ENCODE measurements at places on chromosomes 5 and 9.

- no peak for DNase-seq
These were observed 24.2 kb upstream of the KIF12 start for GRCh38 chr9:114123031-114123977.

GRCh38 chr5:115785381-115786065, 30.9 kb downstream of the CDO1 start:
- DNase-seq = no peak

DNA sequence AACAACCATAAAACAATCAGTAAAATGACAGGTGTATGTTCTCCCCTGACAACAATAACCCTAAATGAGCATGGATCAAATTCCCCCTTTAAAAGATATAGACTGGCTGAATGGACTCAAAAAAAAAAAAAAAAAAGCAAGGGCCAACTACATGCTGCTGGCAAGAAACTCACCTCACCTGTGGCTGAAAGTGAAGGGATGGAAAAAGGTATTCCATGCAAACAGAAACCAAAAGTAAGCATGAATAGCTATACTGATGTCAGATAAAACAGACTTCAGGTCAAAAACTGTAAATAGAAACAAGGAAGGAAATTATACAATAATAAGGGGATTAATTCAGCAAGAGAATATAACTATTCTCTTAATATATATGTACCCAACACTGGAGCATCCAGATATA, 54.2 kb upstream of the SSBP2 start:
- no peak for DNase-seq

- DNase-seq = no peak
These were observed 502.6 kb upstream of the CDH6 start for GRCh38 chr5:30690931-30691330.

- DNase-seq = no peak
These were observed 103.5 kb upstream of the C5orf63 start for GRCh38 chr5:127176769-127177168.

GRCh38 chr9:113585555-113585954, 122.0 kb downstream of the RGS3 start:
- no peak for DNase-seq

DNA sequence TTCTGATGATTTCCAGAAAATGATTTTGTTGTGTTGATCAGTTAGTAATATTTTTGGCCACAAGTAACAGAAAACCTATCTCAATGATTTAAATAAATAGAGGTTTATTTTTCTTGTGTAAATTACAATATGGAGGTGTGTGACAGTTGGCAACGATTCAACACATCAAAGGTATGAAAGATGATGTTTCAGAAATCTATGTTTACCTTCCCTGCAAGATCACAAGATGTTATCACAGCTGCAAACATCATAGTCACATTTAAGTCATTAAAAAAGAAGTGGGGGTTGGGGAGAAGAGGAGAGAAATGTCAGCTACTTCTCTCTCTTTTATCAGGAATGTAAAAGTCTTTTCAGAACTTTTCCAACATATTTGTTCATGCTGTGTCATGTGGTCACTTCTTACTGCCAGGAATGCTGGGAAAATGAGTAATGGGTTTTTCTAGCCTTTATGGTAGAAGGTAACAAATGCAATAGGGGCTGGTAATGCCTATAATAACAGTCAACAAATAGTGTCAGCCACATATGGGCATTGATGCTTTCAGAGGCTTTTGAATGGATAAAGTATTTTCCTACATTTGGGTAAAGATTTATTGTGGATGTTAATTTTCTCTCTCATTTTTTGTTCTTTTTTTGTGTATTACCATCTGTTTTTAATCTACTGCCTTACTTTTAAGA, 742.7 kb downstream of the TLE1 start:
- DNase-seq = no peak

GRCh38 chr9:88593537-88594185, 58.7 kb downstream of the NXNL2 start:
- peak; percentile 57 for DNase-seq

DNA sequence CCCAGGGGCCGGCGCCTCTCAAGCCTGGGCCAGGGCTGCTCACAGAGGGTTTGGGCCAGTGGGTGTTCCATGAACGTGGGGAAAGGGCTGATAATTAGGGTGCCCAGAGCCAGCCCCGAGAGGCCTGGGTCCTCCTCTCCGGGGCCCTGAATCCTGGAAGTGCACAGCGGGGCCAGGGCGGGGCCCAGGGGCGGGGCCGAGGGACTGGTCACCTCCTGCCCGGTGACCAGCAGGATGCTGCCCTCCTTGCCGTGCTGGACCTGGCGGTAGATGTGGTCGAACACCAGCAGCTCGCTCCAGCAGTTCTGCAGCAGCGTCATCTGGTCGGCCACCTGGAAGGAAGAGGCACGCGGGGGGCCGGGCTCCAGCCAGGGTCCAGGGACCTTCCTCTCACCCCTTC, 14.4 kb downstream of the NR5A1 start:
- DNase-seq = no peak

DNA sequence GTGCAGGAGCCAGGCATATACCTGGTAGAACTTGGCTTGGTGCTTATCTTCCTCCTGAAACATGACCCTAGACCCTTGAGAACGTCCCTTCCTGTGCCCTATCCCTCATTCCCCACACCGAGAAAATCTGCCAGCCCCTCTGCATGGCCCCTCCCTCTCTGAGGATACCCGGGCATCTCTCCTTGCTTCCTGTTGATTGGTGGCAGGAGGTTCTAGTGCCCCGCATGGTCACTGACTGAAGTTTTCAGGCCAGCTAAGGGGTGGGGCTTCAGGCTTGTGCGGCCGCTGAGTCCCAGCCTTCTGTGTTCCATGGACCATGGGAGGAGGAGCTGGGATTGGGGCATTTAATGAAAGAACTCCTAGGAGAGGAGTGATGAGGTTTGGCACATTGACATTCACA, 22.8 kb downstream of the IGIP start:
- no peak for DNase-seq

GRCh38 chr5:110343616-110344015, 382.9 kb downstream of the TMEM232 start:
- DNase-seq = no peak

DNA sequence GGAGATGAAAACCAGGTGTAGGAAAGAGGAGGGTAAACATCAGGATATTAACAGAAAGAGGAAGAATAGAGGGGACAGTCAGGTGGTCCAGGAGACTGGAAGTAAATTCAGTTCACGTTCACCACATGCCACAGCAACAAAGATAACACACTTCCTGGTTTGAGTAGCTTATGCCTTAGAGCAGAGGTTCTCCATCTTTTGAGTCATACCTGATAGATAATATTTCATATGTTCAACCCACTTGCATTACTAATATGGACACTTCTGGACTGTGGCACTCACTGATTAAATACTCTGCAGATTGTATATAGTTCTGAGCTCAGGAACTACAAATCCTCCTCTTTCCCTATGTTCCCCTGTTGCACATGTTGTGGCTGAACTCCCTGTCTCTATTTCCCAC, 179.9 kb upstream of the NR3C1 start:
- DNase-seq = no peak

GRCh38 chr5:173010021-173010420, 26.4 kb downstream of the ATP6V0E1 start:
- DNase-seq = no peak

- no peak for DNase-seq
These were observed 104.3 kb downstream of the NFIB start for GRCh38 chr9:14209399-14210345.

- DNase-seq = no peak
These were observed 206.0 kb upstream of the WWC1 start for GRCh38 chr5:168085261-168086031.

GRCh38 chr9:33129886-33130881, 37.0 kb downstream of the B4GALT1 start:
- DNase-seq = peak; percentile 76

DNA sequence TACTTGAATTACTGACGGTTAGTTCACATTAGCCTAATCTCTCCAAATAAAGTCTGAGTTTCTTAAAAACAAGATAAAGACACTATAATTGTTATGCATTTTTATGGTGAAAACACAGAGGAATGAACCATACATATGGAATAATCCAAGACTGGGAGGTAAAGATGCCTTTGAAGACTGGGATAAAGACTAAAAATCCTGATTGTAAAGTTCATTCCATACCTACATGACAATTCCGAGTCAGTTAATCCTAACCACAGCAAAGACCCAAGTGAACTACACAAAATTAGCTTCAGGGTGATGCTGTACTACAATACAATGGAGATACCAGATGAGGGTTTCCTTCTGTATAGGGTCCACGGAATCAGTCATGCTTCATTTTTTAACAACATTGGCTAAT, 6.3 kb downstream of the AP3B1 start:
- DNase-seq = no peak

- no peak for DNase-seq
These were observed 42.3 kb downstream of the PLPP1 start for GRCh38 chr5:55492449-55492848.

GRCh38 chr9:87546704-87547103, 49.0 kb downstream of the DAPK1 start:
- no peak for DNase-seq

GRCh38 chr9:69658987-69659675, 13.0 kb downstream of the APBA1 start:
- DNase-seq = no peak

GRCh38 chr9:88979021-88979420, 12.2 kb upstream of the S1PR3 start:
- no peak for DNase-seq

GRCh38 chr5:66909364-66909763, 287.2 kb downstream of the CD180 start:
- DNase-seq = no peak

DNA sequence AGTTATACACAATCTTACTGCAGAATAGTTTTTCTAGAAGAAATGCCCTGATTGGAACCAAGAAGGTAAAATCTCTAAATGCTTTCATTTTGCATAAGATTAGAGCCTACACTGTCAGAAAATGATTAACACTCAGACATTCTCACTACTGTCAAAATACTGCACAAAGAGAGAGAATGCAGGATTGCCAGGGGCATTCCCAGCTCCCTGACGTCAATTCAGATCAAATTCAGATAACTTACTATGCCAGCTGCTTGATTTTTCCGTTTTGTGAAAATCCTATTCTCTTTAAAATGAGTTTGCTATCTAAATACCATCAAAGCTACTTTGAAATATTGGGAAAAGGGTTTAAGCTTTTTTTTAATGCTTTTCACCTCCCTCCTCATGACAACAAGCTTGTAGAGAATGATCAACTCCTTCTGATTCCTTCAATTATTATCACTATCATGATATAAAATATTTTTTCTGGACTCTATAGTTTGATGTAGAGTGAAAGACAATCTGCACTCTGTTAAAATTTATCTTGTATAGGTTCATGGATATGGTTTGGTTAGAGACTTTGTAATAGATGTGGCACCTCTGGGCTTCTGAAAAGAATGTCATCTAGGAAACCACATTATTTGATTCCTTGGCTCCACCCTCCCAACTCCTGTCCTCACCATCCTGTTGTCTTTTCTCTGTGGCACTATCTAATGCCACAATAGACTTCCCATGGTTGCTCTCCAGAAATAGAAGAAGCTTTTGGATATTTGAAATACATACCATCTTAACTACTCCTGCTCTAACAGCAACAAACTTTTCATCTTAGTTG, 407.7 kb downstream of the PDE4D start:
- no peak for DNase-seq

GRCh38 chr9:122029898-122030297, 63.2 kb downstream of the TTLL11 start:
- no peak for DNase-seq

GRCh38 chr5:73180566-73180965, 7.6 kb downstream of the TMEM174 start:
- no peak for DNase-seq

DNA sequence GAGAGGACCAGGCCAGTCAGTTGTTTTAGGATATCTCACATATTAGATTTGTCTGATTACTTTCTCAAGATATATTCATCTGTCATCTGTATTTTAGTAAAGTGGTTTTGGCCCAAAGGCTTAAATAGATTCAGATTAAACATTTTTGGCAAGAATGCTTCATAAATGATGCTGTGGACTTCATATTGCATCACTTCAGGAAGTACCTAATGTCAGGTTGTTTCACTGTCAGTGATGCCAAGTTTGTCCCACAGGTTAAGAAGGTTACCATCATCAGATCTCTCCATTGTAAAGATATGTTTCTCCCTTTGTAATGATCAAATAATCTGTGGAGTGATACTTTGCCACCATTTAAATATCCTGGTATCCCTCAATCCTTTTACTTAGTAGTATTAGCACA, 37.3 kb downstream of the ERCC6L2 start:
- DNase-seq = no peak

DNA sequence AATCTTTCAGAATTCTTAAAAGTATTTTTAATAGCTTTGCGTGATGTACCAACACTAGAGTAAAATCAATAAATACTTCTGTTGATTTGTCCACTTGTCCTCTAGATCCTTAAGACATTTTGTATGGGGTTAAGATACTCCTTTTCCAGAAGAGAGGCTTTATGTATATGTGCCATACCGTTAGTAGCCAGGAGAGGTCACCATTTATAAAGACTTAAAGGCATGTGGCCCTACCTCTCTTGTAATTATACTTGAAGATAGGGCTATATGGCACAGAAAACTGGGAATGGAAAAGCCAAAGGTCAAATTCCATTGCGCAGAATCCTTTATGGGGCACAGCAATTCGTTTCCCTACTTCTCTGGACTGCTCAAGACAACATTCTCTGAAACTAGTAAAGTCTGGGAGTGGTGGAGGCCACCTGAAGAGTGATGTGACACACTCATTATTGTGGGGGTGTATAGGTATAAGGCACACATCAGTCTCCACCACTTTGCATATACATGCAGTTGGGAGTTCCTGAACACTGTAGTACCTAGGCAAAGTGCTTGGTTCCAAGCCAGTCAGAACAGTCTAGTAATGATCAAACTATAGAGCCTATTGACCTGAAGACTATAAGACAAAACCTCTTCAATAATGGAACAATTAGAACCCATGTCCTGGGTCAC, 140.1 kb upstream of the FBXL17 start:
- DNase-seq = peak; percentile 33

- no peak for DNase-seq
These were observed 33.3 kb downstream of the MAST4 start for GRCh38 chr5:66629446-66629845.

GRCh38 chr9:98983295-98984268, 39.9 kb downstream of the COL15A1 start:
- DNase-seq = no peak

DNA sequence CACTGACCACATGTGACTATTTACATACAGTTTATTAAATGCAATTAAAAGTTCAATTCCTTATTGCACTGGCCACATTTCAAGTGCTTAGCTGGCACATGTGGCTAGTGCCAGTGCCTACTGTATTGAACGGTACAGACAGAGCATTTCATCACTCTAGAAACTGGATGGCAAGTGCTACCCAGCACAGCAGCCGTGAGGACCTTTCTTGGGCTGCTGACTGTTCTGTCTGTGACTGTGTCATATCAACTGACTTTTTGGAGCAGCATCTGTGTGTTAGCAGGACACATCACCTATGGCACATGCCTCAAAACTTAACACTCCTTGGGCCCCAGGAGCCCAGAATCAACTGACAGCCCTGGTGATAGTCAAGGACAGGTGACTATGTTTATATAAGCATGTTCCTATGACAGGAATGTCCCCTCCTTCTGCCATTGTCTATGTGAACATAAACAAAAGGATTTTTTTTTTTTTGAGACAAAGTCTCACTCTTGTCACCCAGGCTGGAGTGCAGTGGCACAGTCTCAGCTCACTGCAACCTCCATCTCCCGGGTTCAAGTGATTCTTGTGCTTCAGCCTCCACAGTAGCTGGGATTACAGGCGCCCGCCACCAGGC, 8.9 kb downstream of the IRF1 start:
- DNase-seq = no peak

All from GM20000 (cell line).